ENCODE measurements at places on chromosomes 4 and X.

- DNase-seq = no peak
These were observed 36.0 kb downstream of the LHFPL1 start for GRCh38 chrX:112643721-112644120.

DNA sequence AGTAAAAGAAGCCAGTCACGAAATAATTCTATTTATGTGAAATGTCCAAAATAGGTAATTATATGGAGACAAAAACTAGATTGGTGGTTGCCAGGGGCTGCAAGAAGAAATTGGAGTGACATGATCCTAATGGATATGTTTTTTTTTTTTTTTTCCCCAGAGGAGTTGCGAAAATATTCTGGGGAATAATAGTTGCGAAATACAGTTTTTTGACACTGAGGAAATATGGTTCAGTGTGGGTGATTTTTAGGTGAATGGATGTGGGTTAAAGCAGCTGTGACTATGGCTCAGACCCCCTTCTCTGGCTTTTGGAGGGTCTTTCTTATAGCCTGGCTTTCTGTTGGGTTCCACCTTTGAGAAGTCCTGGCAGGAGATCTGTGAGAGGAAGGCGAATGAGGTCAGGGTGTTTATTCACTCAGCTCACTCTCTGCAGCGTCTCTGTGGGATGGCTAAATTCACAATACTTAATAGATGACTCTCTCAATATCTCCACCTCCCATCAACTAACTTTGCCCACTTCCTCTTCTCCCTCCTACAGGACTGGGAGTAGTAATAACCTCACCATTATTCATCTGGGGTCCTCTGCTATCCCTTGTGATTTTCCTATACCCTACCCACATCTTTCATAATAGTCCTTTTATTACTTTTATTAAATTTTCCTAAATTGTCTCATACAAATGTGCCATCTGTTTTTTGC, 15.3 kb upstream of the RAB9B start:
- no peak for DNase-seq

GRCh38 chrX:109125304-109125703, 356.6 kb downstream of the GUCY2F start:
- no peak for DNase-seq

- DNase-seq = no peak
These were observed 134.3 kb downstream of the BMPR1B start for GRCh38 chr4:94892051-94892450.

- no peak for DNase-seq
These were observed 130.4 kb upstream of the RADX start for GRCh38 chrX:106481341-106481740.

- DNase-seq = no peak
These were observed 667.7 kb upstream of the DIPK2B start for GRCh38 chrX:45868425-45868824.

GRCh38 chr4:139214039-139214534, 37.1 kb upstream of the ELF2 start:
- peak; percentile 65 for DNase-seq

GRCh38 chr4:10087152-10087791, 29.3 kb downstream of the WDR1 start:
- DNase-seq = no peak

DNA sequence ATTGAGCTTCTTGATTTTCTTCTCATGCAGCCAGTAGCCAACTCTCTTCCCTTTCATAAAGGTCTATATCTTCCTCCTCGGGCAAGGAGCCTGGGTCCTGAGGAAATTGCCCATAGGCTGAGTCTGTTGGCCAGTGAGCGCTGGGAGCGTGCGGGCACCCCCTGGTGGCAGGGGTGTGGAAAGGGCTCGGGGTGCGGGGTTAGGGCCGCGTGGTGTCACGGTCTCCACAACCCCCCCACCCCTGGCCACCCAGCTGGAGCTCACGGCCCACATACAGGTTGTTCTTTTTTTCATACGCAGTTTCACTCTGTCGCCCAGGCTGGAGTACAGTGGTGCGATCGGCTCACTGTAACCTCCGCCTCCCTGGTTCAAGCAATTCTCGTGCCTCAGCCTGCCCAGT, 13.1 kb downstream of the RBM10 start:
- DNase-seq = no peak

DNA sequence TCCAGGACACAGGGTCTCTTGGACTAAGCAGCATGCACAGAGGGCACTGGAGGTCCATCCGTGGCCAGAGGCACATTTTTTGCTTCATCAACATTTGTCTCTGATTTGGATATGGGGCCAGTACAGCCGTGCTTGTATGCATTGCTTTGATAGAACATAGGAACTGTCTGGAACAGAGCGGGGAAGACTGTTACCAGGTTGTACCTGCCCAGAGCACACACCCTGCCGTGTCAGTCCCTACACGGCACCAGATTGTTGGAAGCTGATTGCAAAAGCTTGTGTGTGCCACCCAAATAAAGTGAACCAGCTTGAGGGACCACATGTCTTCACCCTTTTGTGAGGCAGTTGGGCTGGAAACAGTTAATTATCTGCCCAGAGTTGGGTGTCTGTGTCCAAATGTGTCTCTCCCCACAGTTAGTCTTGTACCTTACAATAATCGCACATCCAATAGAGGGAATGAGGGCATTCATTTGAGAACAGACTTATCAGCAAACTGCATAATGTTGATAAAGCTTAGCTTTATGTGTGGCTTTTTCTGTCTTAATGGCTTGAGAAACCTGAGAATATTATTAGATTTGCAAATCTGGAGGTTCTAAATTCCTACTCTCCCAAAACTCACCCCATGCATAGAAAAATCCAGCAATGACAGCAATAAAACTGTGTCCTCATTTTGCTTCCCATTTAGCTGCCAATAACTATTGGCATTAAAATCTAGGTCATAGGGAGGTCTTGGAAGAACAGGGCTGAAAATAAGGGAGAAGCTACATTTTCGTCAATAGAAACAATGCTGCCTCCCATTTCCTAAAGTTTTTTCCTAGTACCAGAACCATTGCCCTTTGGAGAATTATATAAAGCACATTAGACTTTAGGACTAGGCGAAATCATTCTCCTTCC, 21.2 kb downstream of the KLF3 start:
- DNase-seq = no peak

DNA sequence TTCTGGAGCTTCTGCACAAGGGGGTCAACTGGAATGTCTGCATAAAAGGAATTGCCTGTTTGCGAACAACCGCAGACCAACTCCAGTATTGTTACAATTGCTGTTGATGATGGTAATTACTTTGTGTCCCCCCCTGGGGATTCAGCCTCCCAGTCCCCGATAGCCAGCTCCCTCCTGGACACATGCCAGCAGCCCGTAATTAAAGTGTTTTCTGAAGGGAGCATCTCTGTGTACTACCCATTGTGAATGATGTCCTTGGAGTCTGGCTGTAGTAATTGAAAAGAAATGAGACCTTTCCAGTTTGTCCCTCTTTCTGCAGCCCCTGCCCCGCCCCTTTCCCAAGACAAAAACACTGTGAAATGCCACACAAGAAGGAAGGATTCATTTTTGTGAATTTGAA, 377.1 kb upstream of the LCORL start:
- DNase-seq = no peak

DNA sequence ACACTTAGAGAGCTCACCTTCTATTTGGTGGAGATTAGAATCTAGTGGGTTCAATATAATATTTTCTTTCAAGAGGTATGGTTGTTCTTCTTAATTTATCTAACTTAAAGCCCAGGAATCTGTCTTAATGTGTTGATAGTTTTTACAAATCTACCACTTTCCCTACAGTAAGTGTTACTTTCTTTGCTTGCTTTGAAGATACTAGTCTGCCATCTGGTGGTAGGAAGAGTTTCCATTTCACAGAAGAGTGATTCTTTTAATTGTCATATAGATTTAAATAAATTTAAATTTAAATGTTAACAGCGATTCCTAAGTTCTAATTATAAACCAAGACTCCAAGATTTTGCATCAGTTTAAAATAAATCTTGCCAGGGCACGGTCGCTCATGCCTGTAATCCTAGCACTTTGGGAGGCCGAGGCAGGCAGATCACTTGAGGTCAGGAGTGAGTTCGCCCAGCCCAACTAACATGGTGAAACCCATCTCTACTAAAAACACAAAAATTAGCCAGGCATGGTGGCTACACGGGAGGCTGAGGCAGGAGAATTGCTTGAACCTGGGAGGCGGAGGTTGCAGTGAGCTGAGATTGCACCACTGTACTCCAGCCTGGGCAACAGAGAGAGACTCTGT, 43.5 kb downstream of the NUDT9 start:
- DNase-seq = no peak

DNA sequence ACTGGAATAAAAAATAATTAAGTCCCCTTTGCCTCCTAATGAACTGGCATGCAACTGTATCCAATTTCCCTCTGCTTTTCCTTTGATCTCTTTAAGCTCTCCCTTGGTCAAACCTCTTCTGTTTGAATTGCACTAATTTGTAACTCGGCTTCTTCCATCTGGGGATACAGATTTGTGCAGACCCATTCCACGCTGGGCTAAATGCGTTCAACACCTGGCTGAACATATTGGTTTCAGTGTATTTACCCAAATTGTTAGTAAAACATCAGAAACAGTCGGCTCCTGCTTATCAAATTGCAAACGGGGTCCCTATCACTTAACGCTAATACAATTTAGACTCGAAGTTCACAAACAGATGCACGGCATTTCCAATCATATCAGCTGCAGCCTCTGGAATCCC, 124.9 kb upstream of the TAPT1 start:
- no peak for DNase-seq

GRCh38 chr4:187209921-187210613, 486.4 kb upstream of the FAT1 start:
- DNase-seq = no peak

- DNase-seq = no peak
These were observed 62.6 kb downstream of the PKD2 start for GRCh38 chr4:88070031-88070430.

- no peak for DNase-seq
These were observed 67.6 kb downstream of the MTNR1A start for GRCh38 chr4:186487726-186488125.

DNA sequence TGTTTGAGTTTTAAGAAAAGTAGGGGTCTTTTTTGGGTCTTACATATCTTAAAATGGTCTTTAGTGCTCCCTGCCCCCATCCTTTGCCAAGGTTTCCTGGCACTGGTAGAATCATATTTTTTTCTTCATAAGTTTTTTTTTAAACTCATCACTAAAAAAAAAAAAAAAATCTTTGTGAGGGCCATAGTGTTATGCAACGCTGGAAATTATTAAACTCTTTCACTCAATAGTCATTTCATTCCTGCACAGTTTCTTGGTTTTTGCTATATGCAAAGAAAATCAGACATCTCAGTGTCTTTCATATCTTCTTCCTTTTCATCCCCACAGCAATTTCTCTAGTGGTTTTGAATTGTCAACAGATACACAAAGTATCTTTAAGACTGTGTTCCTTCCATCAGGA, 95.6 kb downstream of the TMA16 start:
- no peak for DNase-seq

GRCh38 chr4:152024881-152025280, 264.1 kb upstream of the GATB start:
- DNase-seq = no peak

DNA sequence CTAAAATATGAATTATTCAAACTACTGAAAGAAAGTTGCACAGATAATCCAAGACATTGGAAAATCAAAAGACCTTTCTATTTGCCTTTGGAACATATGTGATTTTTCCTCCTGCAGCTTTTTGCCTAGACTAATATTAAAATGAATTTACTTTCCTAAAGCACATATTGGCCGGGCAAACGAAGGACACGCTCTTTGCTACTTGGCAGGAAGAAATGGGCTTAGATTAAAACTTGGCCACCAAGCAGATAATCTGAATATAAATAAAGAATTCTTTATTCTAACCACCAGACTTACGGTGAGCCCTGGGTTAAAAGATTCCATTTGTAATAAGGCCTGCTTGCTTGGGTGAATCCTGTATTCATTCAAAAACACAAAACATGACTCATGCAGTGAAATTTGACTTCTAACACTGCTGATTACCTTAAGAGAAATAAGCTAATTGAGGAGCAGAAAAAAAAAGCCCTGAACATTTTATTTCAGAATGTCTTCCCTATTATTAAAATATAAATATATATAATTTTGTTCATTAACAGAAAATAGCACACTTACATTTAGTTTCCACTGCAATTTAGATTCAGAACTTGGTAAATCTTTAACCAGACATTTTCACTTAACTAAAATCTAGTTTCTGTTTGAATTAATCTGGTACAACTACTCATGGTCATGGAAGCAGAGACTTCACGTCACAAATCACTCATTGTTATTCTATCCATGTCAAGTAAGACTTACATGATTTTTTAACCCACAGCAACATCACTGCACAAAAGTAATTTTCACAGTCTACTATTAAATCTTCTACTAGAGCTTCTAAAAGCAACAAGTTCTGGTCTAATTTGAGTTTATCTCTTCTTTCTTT, 116.1 kb upstream of the PLAC1 start:
- DNase-seq = no peak

DNA sequence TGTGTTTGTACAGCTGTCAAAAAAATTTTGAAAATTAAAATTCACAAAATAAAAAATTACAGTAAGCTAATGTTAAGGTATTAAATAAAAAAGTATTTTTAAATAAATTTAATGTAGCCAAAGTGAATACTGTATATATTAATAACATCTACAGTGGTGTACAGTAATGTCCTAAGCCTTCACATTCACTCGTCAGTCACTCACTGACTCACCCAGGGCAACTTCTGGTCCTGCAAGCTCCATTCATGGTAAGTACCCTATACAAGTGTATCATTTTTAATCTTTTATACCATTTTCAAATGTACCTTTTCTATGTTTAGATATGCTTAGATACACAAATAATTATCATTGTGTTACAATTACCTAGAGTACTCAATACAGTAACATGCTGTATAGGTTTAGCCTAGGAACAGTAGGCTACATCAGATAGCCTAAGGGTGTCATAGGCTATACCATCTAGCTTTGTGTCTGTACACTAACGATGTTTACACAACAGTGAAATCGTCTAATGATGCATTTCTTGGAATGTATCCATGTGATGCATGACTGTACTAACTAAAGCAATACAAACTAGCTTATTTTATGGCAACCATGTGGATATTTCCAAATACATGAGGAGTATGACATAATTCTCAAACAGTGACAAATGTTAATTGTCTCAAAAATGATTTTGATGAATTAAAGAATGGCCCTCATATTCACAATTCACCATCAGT, 13.7 kb downstream of the DDX60 start:
- no peak for DNase-seq

GRCh38 chrX:155094468-155095061, 23.3 kb downstream of the BRCC3 start:
- no peak for DNase-seq

GRCh38 chr4:104279744-104280143, 214.9 kb downstream of the CXXC4 start:
- DNase-seq = no peak

GRCh38 chrX:789096-789495, 158.5 kb downstream of the SHOX start:
- DNase-seq = no peak

GRCh38 chr4:81722290-81722851, 250.7 kb upstream of the RASGEF1B start:
- no peak for DNase-seq

DNA sequence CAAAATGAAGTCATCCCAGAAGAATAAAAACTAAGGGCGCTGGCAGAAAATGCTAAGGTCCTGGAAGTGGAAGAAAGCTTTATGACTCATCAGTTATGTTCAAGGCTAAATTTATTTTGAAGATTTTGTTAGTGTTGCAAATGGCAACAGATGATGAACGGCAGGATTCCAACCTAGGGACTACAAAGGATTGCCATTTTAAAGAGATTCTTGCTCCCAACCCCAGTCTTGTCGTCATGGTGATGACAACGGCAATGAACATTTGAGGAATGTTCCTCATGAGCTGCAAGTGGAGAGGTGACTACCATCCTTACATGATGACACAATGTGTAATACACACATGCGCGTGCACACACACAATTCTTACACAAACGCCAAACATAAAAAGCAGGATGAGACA, 54.4 kb upstream of the FTHL17 start:
- no peak for DNase-seq

- no peak for DNase-seq
These were observed 160.1 kb upstream of the GYPA start for GRCh38 chr4:144300616-144301015.
